ENCODE measurements at places on chromosomes 1 and 21.

DNA sequence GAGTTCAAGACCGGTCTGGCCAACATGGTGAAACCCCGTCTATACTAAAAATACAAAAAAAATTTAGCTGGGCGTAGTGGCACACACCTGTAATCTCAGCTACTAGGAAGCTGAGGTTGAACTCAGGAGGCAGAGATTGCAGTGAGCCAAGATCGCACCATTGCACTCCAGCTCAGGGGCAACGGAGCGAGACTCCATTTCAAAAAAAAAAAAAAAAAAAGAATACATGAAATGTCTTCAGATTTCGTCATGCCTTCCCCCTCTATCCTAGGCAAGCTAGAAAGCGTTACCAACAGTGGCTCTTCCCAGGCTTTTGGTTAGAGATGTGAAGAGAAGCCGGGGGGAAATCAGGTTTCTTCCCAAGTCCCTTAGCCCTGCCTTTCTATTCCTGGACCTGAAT is 3.6 kb downstream of the TFF1 start:
- no peak for DNase-seq

DNA sequence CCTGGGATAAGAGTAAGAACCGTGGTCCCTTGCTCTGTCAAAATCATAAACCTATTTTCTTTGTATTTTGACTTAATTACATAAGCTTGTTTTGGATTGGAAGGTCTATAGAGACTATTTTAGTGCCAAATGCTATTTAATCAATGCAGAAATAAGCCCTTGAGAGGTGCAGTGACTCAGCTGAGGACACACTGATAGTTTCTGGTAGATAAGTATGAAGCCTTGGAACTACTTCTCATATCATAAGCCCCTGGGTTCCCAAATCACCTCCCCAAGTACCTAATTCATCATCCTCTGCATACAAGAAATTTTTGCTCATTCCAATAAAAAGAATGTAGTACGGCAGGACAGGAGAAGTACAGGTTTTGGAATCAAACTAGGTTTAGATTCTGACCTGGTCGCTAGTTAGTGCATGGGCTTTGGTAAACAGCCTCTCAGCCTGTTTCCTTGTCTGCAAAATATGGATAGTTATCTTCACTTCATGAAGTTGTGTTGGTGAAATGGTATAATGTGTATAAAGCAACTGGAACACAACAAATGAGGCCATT is 3.3 kb upstream of the CD55 start:
- no peak for DNase-seq

GRCh38 chr1:8412183-8412831 is 94.4 kb downstream of the SLC45A1 start:
- DNase-seq, result peak; percentile 71

DNA sequence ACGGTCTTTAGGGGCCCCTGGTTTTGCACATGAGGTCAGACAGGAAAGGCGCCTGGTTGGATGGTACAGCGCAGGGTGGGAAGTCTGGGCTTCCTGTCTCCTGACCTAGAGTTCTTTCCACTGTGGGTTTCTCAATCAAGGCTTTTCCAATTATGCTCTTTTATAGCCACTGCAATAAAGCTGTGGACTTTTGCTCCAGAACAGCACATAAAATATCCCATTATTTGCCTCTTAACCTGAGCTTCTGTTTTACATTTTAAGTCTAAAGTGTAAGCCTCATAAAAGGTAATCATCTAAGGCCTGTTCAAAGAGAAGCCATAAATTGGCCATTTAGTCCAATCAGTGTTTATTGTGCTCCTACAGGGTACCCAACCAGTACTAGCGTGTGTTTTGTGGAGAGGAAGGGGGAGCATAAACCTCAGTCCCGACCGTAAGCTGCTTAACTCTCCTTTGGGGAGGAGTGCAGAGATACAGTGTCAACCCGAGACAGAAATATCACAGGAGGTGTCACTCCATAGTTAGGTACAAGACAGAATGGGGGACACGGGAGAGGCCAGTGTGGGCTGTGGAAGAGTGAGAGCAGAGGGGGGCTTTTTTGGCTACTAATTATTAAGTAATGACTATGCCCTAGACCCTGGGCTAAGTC is 270.0 kb downstream of the TRABD2B start:
- DNase-seq, result peak; percentile 50

DNA sequence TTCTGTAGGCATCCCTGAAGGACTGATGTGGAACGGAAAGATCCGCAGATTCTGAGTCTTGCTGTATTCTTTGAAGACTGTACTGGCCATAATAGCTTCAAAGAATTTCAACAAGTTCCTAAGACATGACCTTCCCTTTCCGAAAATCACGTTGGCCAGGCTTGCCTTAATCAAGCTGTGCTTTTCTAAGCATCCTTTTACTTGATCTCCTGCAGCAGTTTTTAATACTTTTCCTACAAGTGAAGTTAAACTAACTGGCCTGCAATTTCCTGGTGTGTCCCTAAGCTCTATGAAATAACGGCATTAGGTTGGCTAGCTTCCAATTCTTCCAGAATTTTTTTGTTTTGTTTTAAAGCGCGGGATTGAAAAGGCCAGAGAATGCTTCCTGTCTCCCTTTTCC is 40.3 kb downstream of the SPAG17 start:
- DNase-seq, result no peak

GRCh38 chr1:149978547-149979023 is 31.9 kb downstream of the OTUD7B start:
- peak; percentile 26 for DNase-seq

- no peak for DNase-seq
Measured at GRCh38 chr1:2499986-2500596, 24.0 kb downstream of the PLCH2 start.

DNA sequence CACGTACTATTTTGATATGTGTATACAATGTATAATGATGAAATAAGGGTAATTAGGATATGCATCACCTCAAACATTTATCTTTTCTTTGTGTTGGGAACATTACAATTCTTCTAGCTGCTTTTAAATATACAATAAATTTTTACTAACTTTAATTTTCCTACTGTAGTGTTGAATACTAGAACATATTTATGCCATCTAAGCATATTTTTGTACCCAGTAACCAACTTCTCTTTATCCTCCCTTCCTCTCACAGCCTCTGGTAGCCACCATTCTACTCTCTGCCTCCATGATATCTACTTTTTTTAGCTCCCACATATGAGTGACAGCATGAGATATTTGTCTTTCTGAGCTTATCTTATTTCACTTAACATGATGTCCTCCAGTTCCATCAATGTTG is 468.0 kb downstream of the COL11A1 start:
- DNase-seq, result no peak

DNA sequence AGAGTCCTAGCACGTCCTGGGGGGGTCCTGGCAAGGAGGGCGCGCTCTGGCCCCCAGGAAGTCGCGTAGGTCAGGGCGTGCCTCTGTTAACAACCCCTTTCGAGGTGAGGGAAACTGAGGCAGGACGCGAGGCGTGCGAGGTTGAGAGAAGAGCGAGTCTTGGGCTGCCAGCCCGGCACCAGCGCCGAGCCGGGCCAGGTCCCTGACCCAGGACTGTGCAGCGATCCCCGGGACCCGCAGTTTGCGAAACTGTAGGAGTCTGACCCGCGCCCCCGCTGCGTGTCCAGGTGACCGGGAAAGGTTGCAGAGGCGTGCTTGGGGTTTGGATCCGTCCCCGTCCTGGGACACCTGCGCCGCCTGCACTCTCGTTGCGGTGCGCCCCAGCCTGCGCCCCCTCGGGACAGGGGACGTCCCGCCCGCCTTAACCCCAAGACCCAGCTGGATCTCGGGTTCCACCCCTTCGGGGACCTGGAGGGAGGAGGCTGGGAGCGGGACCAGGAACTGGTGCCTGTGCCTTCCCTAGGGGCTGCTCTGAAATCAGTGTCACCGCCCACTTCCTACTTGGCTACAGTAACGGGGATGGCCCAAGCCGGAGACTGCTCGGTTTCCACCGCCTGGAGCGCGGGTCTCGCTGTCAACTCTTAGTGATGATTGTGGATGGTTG is 493 bp downstream of the DISC1 start:
- DNase-seq, result peak; percentile 41

GRCh38 chr1:44908427-44908826 is 65.4 kb upstream of the PTCH2 start:
- no peak for DNase-seq

DNA sequence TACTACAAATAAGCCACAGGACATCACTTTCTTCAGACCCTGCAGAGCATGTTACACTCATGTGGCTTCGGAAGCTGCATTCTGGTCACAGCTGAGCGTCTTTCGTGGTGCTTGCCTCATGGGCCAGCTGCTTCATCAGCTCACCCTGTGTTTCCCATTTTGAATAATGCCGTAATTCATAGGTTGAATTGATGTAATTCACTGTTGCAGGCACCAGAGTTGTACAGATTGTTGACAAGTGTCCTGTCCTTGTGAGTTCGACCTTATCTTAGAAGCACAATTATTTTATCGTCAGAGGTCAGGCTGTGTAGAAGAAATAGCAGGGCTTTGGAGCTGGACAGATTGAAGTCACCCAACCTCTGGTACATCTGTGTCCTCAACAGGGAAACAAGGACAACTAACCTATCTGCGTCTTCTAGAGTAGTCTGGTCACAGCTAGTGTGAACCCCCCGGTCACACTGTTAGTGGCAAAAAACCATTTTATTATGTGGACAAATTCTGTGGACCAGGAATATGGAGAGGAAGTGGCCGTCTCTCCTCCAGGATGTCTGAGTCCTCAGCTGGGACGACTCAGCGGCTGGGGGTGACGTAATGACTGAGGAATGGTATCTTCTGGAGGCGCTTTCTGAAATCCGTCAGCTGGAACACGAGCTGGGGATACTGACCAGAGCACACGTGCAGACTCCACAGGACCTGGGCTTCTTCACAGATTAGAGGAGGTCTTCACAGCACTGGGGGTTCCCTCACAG is 17.8 kb downstream of the PKNOX1 start:
- no peak for DNase-seq

- DNase-seq, result no peak
Measured at GRCh38 chr1:81409780-81410274, 390.9 kb upstream of the ADGRL2 start.

DNA sequence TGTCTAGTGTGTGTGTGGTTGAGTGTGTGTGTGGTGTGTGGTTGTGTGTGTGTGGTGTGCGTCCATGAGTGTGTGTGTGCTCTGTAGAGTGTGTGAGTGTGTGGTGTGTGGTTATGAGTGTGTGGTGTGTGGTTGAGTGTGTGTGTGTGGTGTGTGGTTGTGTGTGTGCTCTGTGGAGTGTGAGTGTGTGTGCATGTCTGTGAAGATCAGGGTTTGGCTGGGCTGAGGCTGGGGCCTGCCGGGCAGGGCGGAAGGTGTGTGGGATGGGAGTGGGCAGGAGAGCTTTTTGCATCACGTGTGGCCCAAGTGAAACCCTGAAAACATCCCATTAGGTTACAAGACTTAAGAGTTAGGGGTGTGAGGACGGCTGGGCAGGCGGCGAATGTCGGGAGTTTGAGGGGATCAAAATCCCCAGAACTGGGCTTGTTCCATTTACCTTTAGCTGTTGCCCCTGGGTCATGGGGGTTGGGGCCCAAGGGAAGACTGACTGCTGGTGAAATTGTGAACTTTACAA is 2.9 kb upstream of the FCMR start:
- DNase-seq, result no peak

DNA sequence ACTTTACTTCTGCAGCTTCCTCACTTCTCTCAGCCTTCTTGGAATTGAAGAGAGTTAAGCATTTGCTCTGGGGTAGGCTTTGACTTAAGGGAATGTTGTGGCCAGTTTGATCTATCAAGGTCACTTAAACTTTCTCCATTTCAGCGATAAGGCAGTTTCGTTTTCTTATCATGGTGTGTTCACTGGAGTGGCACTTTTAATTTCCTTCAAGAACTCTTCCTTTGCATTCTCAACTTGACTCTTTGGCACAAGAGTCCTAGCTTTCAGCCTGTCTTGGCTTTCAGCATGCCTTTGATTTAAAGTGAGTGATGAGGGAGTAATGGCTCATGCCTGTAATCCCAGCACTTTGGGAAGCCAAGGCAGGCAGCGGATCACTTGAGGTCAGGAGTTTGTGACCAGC is 38.7 kb downstream of the HS2ST1 start:
- DNase-seq, result no peak

GRCh38 chr21:36077758-36078157 is 7.9 kb downstream of the CBR1 start:
- DNase-seq, result no peak

DNA sequence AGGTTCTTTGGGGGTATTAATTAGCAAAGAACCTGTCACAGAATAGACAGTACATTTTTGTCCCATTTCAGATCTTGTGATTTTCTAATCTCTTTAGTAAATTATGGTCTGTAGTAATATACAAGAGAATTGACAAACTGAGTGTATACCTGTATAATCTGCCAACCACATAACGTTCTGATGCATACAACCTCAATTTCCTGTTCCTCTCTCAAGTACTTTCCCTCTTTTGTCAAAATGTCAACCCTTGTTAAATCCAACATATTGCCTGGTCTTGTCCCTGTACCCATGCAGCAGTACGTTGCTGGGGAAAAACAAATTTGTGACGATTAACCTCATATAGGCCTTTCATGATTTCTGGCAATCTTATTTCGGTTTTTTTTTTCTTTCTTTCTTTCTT is 1.1 kb downstream of the ARV1 start:
- DNase-seq, result no peak

DNA sequence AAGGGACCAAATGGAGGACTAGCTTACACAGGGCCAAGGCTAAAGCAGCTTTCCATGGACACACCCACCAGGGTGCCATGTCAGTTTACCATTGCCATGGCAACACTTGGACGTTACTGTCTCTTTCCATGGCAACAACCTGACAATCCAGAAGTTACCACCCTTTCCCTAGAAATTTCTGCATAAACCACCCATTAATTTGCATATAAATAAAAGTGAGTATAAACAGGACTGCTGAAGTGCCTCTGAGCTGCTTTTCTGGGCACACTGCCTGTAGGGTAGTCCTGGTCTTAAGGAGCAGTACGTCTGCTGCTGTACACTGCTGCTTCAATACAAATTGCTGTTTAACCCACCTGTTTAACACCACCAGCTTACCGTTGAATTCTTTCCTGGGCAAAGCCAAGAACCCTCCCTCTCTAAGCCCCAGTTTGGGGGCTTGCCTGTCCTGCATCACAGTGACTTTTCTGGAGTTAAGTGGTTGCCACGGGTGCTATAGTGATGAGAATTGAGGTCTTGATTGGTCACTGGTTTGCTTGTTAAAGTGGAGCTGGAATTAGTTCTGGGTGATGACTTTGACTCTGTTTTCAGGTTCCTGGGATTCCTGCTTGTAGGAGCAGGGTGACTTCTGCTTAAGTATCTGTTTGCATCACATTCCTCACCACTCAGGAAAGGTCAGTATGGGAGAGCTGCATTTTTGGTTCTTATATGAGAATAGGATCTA is 83.2 kb downstream of the CLDN17 start:
- DNase-seq, result no peak

Measured in LoVo (cell line).